NCI-H226 (cell line): ENCODE measurements at places on chromosomes 13 and 19.

DNA sequence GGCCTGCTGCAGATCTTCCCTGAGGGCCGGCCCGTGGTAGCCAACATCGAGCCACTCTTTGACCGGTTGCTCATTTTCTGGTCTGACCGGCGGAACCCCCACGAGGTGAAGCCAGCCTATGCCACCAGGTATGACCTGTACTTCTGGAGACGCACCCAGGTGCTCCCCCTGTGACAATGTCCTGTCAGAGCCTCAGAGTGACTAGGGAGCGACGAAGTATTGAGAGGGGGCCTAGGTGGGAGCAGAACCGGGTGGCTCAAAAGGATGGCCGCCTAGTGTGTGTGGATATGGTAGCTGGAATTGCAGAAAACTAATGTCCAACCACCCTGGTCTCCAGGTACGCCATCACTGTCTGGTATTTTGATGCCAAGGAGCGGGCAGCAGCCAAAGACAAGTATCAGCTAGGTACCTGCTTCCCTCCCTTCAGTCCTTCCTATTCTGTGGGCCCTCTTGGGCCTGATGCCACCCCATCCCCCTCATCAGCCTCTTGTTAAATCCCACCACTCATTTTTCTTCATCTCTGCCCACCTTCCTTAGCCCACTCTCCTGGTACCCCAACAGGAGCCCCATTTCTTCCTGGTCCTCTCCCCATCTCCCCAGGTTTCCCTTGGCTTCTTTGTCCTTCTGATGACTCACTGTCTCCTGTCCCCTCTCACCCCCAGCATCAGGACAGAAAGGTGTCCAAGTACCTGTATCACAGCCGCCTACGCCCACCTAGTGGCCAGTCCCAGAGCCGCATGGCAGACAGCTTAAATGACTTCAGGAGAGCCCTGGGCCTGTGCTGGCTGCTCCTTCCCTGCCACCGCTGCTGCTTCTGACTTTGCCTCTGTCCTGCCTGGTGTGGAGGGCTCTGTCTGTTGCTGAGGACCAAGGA lies 8.4 kb downstream of the EGLN2 start:
- no peak for DNase-seq

DNA sequence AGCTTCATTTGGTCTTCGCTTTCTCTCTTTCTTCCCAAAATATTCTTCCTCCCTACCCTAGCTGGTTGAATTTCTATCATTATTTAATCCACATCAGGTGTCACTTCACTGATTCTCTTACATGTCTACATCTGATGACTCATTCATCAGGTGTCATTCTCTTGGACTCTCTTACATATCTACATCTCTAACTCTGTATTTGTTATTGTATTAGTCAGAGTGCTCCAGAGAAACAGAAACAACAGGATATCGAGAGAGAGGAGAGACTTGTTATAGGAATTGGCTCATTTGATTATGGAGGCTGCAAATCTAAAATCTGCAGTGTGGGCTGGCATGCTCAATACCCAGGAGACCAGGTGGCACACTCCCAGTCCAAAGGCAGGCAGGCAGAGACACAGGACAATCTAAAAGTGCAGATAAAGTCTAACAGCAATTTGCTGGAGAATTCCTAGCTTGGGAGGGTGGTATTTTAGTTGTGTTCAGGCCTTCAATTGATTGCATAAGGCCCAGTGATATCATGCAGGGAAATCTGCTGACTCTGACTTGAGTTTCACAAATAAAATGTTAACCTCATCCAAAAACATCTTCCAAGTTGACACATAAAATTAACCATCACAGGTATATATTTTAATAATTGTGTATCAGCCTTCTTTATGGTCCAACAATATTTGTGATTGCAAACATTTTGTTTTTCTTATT lies 541.4 kb upstream of the SLITRK5 start:
- DNase-seq: peak; percentile 51

GRCh38 chr19:11293433-11294389 lies 2.2 kb upstream of the TSPAN16 start:
- DNase-seq: peak; percentile 90

DNA sequence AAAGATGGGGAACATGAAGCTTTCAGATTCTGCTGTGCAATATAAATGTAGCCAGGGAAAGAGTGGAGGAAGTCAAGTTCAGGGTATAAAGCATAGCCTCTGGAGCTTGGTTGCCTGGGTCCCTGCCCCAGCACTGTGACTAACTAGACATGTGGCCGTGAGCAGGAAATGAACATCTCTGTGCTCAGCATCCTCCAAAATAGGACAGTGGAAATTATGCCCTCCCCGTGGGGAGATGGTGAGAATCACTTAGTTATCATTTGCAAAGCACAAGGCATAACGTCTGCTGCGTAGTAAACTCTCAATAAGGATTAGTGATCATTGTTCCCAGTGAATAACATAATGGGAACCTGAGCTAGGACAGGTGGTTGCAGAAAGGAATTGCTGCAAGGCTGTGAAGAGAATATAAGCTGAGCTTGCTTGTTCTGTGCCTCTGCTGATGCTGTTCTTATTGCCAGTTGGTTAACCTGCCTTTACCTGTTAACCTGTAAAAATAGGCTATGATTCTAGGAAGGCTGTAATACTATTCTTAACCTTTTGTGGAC lies 441.0 kb downstream of the COG6 start:
- DNase-seq: no peak

GRCh38 chr13:50179977-50180376 lies 164.7 kb downstream of the KCNRG start:
- DNase-seq: no peak

- DNase-seq: peak; percentile 94
Observed at GRCh38 chr19:768424-768823, 17.5 kb downstream of the MISP start.

DNA sequence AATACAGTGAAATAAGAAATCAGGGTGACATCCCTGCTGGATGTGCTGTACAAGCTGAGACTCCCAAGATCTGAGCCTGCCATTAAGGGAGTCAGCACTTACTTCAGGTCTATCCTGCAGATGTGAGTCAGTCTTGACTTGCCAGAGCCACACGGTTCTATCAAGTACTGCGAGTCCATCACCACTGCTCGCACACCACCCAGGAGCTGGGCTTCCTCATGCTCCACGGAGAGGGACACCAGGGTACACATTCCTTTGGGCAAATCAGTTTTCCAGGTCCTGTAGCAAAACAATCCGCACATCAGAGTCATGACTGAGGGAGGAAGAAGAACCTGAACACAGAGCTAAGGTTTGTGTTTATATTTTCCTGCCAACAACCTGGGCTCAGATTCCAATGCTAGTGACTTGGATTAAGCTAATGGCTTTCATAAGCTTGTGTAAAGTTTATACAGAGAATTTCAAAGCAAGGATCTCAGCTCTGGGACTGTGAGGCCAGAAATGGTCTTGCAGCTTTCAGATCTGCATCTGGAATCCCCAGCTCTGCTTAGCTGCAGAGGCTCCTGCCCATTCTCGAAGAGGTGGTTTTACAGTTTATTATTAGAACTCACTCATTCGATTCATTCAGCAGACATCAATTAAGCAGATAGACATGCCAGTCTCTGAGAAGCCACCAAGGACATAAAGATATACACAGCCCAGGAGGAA lies 90.6 kb downstream of the KL start:
- DNase-seq: no peak

DNA sequence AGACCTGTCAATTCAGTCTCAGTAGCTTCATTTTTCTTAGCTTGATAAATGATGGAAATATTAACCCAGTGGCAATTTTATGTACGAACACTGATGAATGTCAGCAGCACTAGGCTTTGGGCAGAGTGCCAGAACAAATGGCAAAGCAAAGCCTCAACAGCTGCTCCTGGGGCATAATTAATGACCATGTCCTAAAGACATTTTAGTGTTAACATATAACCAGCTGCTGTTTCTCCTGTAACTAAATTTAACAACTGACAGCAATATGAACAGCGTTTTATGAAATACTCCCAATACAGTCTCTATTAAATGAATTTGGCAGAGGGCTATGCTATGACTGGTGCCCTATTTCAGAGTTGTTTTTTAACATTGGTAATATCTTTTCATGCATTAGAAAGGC lies 47.1 kb downstream of the ZNF568 start:
- no peak for DNase-seq

DNA sequence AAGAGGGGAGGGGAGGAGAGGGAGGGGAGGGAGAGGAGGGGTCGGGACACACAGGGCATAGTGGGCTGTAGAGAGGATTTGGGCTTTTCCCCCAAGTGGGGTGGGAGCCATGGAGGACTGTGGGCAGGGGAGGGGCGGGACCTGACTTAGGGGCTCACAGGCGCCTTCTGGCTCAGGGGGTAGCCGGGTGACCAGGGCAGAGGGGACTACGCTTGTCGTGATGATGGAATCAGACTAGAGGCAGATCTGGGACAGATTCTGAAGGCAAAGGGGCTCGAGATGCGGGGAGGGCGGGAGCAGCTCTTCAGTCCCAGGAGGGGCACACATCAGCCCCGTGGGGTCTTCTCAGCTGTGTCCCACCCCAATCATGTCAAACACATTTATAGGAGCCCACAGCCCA lies 13.5 kb downstream of the NDUFA11 start:
- no peak for DNase-seq

DNA sequence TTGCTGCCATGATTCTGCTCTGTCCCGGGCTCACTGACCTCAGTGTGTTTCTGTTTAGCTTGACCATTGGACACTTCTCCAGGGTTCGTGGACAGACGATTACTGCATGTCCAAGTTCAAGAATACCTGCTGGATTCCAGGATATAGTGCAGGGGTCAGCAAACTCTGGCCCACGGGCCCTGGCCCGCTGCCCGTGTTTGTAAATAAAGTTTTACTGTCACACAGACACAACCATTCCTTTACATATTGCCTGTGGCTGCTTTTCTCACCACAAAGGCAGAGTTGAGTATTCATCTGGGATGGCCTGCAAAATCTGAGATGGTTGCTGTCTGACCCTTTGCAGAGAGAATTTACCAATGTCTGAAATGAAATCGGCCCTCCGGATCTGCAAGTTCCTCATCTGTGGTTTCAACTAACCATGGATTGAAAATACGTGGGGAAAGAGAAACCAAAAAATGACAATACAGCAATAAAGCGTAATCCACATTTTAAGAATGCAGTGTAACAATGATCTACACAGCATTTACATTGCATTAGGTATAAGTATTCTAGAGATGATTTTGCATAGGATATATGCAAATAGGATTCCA lies 25.9 kb upstream of the F2RL3 start:
- no peak for DNase-seq
